ENCODE measurements at places on chromosomes 4 and X. TPM values are rescaled to one million over a fixed set of nuclear protein-coding genes. Genes with fewer than 3 reads are reported as not detected.

- no peak for DNase-seq
These were observed 21.5 kb downstream of the FAM114A1 start for GRCh38 chr4:38889143-38889542.

- no peak for DNase-seq
These were observed 71.3 kb upstream of the IQCM start for GRCh38 chr4:149886786-149887490.

DNA sequence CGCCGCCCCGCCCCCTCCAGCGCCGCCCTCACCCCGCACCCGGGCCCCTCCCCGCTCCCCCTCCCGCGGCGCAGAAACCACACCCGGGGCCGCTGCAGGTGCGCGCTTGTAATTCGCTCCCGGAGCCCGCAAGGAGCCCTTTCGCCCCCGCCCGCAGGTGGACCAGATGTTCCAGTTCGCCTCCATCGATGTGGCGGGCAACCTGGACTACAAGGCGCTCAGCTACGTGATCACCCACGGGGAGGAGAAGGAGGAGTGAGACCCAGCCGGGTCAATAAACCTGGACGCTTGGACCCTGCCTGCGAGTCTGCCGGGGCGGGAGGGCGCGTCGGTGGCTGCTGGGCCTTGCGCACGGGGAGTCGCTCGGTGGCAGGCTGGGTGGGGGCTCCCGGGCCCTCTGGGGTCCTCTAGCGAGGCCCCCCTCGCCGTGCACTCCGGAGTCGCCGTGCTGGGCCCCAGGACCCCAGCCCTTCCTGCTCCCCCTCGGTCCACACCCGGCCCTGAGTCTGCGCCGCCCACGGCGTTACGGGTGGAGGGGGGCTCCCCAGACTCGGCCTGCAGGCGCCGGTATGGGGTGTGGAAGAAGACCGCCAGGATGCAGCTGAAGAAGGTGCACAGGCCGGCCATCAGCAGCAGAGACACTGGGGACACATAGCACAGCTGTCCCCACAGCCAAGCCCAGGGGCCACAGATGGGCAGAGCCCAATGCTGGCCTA lies 7.1 kb downstream of the SLC49A3 start:
- no peak for DNase-seq

GRCh38 chr4:156634612-156635011 lies 337.0 kb downstream of the PDGFC start:
- no peak for DNase-seq

GRCh38 chrX:42725196-42725595 lies 52.8 kb downstream of the PPP1R2C start:
- no peak for DNase-seq

DNA sequence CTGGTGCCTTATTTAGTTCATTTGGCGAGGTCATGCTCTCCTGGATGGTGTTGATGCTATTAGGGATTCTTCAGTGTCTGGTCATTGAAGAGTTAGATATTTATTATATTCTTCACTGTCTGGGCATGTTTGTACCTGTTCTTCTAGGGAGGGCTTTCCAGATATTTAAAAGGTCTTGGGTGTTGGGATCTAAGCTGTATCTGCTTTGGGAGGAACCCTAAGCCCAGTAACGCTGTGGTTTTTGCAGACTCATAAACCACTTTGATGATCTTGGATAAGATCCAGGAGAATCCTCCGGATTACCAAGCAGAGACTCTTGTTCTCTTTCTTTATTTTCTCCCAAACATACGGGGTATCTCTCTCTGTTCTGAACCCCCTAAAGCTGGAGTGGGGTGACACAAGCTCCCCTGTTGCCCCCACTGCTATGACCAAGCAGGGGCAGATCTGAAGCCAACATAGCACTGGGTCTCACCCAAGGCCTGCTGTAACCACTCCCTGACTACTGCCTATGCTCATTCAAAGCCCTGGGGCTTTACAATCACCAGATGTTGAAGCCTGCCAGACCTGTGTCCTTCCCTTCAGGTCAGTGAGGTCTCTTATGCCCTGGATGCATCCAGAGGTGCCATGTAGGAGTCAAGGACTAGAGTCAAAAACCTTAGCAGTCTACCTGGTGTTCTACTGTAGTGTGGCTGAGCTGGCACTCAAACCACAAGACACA lies 187.6 kb downstream of the GUCY2F start:
- DNase-seq = no peak

Gene FGFR3
- total RNA-seq = 4.3 TPM

Data from chondrocyte (in vitro differentiated cells).